Activated T-cell treated with anti-CD3 and anti-CD28 coated beads, Interleukin-2, amount 50 U/mL, for 72 hours (primary cell): ENCODE measurements at places on chromosomes 5 and 9. TPM values are rescaled to one million over a fixed set of nuclear protein-coding genes. Genes with fewer than 3 reads are reported as not detected.

DNA sequence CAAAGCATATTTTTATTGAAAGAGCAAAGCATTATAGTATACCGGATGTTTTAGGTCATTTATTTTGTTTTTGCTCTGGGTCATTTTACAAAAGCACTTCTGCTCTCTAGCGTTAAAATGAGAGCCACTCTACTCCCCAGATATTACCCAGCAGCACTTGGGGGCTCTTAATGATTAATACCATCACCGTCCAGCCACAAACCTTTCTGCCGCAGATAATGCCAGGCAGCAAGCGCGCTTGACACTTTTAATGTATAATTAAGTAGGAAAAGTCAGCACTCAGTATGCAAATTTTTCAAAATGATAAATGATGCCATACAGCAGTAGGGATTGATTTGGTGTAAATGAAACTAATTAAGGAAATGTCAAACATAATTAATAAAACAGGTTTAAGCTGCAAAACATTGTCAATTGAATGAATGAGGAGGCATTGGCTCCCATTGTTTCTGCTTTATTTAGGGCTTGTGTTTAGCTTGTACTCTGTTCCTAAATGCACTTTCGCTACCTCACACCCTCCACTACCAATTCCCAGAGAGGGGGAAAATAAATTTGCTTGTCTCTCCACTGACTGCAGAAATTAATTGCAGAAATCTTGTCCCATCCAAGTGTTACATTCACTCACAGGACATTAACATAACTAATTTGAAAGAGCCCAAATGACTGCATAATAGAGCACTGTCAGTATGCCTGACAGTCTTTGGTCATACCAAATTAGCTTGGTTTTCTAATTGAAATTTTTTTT, 358.8 kb upstream of the ARRDC3 start:
- DNase-seq: no peak

DNA sequence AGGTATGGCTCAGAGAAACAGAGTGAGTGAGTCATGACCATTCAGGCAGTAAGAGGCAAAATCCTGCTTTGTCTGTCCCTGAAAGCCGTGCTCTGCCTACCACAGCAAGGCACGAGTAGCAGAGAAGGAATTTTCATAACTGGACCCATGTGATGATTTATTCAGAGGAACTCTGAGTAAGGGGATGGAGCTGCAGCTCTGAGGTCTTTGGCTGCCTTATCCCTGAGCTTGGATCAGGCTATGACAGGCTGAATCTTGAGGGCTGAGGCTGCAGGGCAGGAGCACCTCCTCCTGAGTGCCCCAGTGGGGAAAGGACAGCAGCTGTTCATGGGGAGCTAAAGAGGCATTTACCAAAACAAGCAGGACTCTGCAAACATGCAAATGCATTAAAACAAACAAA, 183.4 kb downstream of the PAPPA start:
- DNase-seq: no peak

- DNase-seq: no peak
Observed at GRCh38 chr9:121608168-121608853, 43.1 kb upstream of the DAB2IP start.

PCDHB10 gene
- total RNA-seq: not detected

DNA sequence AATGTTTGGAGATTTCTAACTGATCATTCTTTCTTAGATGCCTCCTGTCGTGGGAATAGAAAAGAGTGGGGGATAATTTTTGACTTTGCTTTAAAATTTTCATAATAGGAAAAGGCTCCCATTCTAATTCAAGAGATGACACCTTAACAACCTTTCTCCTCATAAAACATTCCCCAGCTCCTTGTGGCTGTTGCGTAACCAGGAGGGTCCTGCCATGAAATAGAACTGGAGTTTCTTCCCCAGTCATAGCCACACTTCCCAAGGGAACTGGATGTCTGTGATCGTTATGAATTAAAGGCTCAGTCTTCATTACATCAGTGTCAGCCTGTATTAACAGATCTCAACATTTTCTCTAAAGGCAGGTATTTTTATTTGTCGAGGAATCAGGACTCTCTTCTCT, 119.9 kb upstream of the DAP start:
- no peak for DNase-seq

DNA sequence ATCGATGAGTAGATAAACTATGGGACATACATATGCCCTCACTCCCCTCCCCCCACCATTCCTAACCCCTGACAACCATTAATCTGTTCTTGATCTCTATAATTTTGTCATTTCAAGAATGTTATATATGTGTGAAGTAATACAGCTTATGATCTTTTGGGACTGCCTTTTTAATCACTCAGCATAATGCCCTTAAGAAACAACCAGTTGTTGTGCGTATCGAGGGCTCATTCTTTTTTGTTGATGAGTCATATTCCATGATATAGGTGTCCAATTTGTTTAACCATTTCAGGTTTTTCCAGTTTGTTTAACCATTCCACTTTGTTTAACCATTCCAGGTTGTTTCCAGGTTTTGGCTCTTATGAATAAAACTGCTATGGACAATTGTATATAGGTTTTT, 75.6 kb downstream of the ARHGEF28 start:
- no peak for DNase-seq

DNA sequence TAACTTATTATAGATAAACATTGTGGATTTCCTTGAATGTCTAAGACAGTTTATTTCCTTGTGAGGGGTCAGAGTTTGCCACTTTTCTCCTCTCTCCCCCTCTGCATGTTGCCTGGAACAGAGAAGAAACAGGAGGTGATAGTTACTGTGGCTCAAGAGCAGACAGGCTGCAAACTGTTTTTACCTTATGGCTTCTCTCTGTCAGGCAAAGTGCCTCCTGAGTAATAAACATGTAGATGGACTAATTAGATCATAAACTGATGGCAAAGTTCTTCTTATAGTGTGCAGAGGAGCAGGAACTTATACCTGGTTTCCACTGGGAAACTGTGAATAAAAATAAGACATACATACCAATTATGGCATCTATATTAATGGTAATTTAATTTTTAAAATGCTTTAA, 133.1 kb upstream of the CDH12 start:
- DNase-seq: no peak
